Activated naive CD8-positive, alpha-beta T cell treated with anti-CD3 and anti-CD28 coated beads for 36 hours (primary cell): ENCODE measurements at places on chromosomes 6 and 20. TPM values are rescaled to one million over a fixed set of nuclear protein-coding genes. Genes with fewer than 3 reads are reported as not detected.

GRCh38 chr6:46948699-46949098 is 27.0 kb upstream of the ADGRF5 start:
- no peaks in the 10 kb centered on the region for H3K4me1 ChIP-seq
- H3K27ac ChIP-seq: no peak overlapping the region
- no peak for DNase-seq
- H3K36me3 ChIP-seq: no peaks in the 10 kb centered on the region
- H3K27me3 ChIP-seq: peaks cover 2% of the 10 kb centered on the region

GRCh38 chr20:63597651-63598478 is 23.8 kb upstream of the HELZ2 start:
- no peaks in the 10 kb centered on the region for H3K4me1 ChIP-seq
- no peak for DNase-seq
- H3K36me3 ChIP-seq: peaks cover 23% of the 10 kb centered on the region
- H3K27ac ChIP-seq: no peak overlapping the region
- H3K4me3 ChIP-seq: no peak overlapping the region
- H3K27me3 ChIP-seq: no peaks in the 10 kb centered on the region

DNA sequence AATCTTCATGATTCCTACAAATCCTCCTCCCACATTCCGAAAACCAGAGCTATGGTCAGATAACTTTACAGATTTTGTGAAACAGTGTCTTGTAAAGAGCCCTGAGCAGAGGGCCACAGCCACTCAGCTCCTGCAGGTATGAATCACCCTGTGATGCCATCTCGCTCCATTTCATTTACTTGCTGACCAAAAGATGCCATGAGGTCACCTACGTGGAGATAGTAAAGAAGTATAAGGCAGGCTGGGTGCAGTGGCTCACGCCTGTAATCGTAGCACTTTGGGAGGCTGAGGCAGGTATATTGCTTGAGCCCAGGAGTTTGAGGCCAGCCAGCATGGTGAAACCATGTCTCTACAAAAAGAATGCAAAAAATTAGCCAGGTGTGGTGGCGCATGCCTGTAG is 30.9 kb downstream of the STK4 start:
- peak overlapping the region; percentile 66 for H3K27ac ChIP-seq
- H3K4me3 ChIP-seq: no peak overlapping the region
- H3K4me1 ChIP-seq: peaks cover 72% of the 10 kb centered on the region
- no peaks in the 10 kb centered on the region for H3K27me3 ChIP-seq

DNA sequence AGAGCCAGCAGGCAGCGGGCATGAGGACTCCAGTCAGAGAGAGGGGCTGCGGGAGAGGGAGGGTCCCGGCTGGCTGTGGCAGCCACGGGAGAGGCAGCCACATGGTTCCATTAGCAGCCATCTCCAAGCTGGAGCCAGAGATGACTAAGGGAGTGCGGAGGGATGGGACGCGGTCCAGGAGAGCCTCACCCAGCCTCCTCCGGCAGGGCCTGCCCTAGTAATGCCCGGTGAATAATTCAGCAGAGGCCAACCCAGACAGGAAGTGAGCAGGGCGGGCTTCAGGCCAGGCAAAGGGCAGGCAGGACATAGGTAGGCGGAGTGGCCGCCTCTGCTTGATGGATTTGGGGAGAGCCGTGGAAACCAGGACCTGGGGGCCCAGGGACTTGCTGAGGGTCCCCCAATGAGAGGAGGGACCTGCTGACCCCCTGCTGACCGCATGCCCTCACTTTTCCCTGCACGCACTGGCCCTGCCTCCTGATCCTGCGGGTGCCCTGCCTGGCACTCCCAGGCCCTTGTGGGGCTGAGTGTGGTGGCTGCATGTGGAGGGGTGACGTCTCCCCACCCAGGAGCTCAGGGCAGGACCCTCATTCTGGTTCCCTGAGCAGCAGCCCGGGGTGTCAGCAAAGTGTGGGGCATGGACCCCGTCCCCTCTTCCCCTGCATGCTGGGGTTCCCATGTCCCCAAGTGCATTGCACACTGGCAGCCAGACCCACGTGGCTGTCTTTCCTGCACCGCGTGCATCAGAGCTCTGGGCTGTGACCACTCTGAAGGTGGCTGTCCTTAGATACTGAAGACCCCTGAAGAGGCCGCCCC is 51.8 kb upstream of the SLCO4A1 start:
- H3K27ac ChIP-seq: no peak overlapping the region
- peaks cover 24% of the 10 kb centered on the region for H3K27me3 ChIP-seq
- H3K4me1 ChIP-seq: no peaks in the 10 kb centered on the region
- no peaks in the 10 kb centered on the region for H3K36me3 ChIP-seq

GRCh38 chr6:137268911-137269310 is 49.7 kb upstream of the IFNGR1 start:
- no peak overlapping the region for H3K4me3 ChIP-seq
- no peak for DNase-seq
- H3K27ac ChIP-seq: no peak overlapping the region
- peaks cover 5% of the 10 kb centered on the region for H3K4me1 ChIP-seq
- H3K27me3 ChIP-seq: peaks cover 36% of the 10 kb centered on the region

EPB41L1 gene
- 0.84 TPM for total RNA-seq

C20orf144 gene
- 0.10 TPM for total RNA-seq

WASF1 gene
- 5.3 TPM for total RNA-seq

TCP11 gene
- total RNA-seq: not detected

EEF1A2 gene
- total RNA-seq: 0.27 TPM
